ENCODE measurements at places on chromosomes 3 and 15. TPM values are rescaled to one million over a fixed set of nuclear protein-coding genes. Genes with fewer than 3 reads are reported as not detected.

The IL17RB gene
- total RNA-seq = 7.0 TPM

The SLC24A5 gene
- total RNA-seq = not detected

The ROBO2 gene
- not detected for total RNA-seq

The BCHE gene
- not detected for total RNA-seq

The GAP43 gene
- not detected for total RNA-seq

The LPP gene
- total RNA-seq = 57.1 TPM

- DNase-seq = no peak
These were observed 7.2 kb downstream of the RTF1 start for GRCh38 chr15:41423979-41424659.

DNA sequence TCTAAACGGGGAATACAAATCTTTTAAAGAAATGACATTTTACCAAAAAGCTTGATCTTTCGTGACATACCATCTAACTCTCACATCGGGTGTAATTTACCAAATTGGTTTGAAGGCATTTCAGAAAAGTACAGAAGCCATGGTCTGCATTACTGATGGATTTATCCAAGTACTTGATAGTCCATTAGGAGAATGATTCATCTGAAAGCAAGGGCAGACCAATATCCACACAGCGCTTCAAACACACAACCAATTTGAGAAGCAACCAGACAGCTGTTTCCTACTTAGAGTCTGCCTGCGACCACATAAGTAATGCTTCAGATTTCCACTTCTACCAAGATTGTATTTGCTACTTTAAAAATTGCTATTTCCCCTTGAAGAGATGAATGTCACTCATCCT lies 697.6 kb upstream of the ALCAM start:
- DNase-seq = no peak

GRCh38 chr15:92801774-92802464 lies 98.2 kb upstream of the CHD2 start:
- DNase-seq = no peak

DNA sequence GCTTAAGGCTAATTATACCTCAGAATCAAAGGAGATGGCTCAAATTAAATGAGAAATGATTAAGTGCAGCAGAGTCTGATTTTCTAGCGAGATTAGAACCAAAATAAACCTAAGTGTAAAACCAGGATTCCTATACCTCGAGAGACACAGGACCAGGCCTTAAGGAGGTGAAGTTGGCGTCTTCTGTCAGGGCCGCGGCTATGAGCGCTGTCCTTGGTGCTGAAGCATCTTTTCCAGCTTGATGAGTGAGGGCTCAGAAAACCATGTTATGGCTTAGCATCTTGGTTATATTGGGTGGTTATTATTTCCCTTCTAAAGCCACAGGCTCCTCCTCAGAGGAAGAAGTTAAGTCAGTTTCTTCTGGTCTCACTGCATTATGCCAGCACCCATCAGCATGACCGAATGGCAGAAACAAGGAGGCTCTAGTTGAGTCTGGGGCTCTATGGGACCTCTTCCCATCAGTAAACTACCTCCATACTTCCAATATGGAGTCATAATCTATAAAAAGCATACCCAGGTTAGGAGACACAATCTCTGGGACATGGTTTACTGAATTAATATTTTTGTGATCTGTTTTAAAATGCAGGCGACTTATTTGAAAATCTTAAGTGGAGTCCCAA lies 120.1 kb upstream of the NMNAT3 start:
- DNase-seq = no peak

GRCh38 chr3:97481416-97481815 lies 283.1 kb upstream of the ARL6 start:
- no peak for DNase-seq

- DNase-seq = no peak
These were observed 161.2 kb upstream of the THBS1 start for GRCh38 chr15:39419651-39420050.

DNA sequence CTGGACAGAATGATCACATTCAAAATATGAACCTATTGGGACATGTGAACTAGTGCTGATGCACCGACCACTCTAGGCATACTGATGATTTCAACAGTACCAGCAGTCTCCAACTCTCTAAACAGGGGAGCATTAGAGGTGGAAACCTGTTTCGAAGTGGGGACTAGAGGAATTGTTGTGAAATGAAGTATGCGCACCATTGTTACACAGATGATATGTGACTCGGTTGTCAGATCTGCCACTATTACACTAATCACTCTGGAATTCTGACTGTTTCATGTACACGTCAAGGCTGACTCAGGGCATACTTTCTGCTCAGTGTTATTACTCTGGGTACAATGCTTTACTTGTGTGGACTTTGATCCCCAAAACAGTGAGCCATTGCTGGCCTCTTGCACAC lies 198.2 kb upstream of the UBE2E2 start:
- DNase-seq = no peak

DNA sequence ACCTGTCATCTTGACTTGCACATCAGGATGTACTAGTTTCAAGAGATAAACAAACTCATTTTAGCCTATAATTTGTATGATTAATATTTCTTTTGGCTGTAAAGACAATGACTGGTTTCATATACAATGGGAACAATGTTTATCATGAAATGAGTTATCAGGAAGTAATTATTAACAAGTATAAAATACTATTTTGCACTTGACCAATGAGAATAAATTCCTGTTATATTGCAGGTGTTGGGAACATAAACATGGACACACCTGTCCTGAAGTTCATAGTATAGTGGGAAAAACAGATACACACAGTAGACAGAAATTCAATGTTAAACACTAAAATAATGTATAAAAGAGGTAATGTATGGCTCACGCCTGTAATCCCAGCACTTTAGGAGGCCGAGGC lies 56.9 kb downstream of the UBR1 start:
- no peak for DNase-seq
